ENCODE measurements at places on chromosomes 2 and 18. TPM values are rescaled to one million over a fixed set of nuclear protein-coding genes. Genes with fewer than 3 reads are reported as not detected.
A peak's percentile ranks its signal among the peaks of the same experiment; 100 is the strongest.

VIT gene
- total RNA-seq = 32.3 TPM

GCG gene
- not detected for total RNA-seq

GRCh38 chr18:25594351-25594750 lies 242.4 kb upstream of the ZNF521 start:
- DNase-seq = no peak

GRCh38 chr18:64258111-64258650 lies 109.3 kb upstream of the LINC00305 start:
- DNase-seq = no peak

DNA sequence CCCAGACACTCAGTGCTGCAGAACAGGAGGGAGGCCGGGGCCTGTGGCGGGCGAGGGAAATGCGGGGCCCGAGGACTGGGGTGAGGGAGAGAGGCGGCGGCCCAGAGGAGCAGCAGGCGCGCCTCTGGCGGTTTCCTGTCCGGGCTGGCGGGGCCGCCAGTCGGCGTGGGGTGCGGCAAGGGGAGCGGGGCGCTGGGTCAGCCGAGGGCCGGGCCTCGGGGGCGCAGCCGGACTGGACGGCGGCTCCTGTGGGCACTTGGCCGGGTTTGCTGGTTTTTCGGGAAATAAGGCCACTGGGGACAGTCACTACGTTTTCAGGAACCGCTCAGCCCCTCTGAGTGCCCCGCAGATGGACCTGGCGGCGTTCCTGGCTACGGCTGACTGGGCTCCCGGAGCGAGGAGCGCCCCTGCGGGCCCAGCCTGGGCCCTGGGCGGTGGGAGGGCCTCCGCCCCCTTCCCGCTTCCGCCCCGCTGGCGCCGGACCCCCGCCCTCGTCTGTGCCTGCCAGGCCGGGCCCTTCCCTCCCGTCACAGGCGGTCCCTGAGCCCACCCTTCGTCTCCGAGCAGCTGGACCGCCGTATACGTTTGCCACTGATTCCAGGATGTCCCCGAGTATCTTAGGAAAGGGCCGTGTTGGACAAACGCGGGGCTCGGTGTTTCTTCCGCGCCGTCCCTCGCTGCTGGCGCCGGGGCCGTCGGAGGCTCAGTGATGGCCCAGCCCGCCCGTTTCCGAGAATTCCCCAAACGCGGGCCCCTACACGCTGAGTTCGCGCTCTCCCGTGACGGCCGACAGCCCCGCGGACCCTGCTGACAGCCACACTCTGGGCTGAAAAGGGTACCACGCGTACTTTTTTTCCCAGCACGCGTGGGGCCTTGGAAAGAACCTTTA lies 84.6 kb downstream of the FAM210A start:
- DNase-seq = no peak

- DNase-seq = no peak
Measured at GRCh38 chr18:61471541-61471940, 138.3 kb downstream of the CDH20 start.

- DNase-seq = no peak
Measured at GRCh38 chr18:48064978-48065600, 134.6 kb upstream of the SMAD2 start.

DNA sequence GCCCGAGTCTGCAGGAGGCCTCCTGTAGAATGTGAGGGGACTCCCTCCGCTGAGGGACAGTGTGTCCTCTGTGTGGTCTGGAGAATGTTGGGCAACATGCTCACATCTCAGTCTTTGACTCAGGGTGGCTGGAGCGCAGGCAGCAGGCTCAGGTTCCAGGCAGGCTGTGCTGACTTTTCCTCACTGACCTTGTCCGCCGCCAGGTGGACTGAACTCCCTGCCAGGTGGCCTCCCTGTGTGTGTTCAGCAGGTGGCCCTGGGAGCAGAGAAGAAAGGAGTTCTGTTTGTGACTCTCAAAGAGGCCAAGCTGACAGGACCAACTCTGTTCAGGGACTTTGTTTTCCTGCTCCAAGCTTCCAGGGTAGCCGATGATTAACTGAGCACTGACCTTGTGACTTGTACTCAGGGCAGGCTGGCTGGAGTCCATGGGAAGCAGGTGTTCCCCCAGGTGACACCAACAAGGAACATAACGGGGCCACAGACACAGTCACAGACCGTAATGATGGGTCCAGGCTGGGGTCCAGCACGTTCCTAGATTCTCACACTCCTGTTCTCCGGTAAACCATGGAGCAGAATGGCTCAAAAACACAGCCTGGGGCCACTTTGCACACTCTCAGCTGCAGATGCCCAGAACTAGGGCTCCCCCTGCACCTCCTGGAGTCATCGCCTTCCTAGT lies 439.8 kb downstream of the RNF144A start:
- peak; percentile 79 for DNase-seq

Data from esophagus muscularis mucosa (tissue), 4 donors.